CD8-positive, alpha-beta memory T cell (primary cell): ENCODE measurements at places on chromosomes 7 and 10.
A peak's percentile ranks its signal among the peaks of the same experiment; 100 is the strongest.

DNA sequence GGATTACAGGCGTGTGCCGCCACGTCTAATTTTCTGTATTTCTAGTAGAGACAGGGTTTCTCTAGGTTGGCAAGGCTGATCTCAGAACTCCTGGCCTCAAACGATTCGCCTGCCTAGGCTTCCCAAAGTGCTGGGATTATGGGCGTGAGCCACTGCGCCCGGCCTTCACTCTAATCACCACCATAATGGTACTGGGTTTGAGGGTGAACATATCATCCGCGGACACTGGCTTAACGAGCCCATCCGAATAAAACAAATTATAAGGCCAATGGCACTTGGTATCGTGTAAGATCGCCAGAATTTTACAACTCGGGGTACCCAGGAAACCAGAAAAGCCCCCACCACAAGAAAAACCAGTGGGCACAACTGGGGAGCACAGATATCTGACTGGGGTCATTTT is 580 bp downstream of the FAM200A start:
- no peak for DNase-seq

DNA sequence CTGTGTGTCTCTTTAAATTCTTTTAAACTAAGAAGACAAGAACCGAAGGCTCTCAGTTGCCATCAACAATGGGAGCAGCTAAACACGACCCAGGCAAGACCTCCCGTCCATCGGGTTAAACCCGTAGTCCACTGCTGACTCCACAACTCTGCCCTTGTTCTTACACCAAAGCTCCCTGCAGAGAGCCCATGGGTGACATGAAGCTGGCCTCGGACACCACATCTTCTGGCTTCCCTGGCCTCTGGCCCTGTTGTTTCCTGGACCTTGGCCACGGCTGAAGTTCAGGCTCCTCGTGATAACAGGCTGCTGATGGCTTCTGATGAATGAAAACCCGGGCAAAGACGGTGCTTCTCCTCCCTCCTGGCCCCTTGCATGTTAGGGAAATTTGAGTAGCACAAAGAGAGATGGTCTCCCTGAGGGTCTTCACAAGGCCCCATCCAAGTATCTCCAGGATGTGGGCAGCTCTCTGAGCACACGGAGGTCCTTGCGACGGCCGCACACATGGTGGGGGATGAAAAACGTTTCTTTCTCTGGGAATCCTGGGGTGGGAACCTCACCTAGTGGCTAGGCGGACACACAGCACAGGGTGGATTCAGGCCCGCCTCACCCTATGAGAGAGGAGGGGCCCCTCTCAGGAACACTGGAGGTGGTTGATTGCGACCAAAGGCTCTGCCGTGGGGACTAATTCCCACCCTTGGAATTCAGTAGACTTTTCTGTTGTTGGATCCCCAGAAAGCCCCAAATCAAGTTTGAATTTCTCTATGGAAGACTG is 271.1 kb downstream of the ADARB2 start:
- DNase-seq, result no peak

DNA sequence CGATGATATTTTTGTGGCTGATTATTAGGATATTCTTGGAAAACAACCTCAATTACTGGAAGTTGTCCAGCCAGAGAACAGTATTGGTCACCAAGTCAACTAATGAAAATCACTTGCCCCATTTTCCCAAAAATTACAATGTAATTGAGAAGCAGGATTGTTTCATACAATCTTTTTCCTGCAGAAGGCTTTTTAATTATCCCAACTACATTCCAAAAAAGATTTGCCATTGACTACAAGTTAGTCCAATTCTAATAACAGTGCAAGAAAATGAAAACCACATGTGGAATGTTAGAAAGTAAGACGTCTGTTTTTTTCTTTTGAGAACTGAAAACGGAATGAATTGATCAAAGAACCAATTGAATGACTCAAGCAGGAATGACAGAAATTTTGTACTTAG is 1195.8 kb downstream of the SORCS1 start:
- DNase-seq, result no peak

GRCh38 chr10:44460416-44460815 is 75.5 kb upstream of the CXCL12 start:
- DNase-seq, result no peak

DNA sequence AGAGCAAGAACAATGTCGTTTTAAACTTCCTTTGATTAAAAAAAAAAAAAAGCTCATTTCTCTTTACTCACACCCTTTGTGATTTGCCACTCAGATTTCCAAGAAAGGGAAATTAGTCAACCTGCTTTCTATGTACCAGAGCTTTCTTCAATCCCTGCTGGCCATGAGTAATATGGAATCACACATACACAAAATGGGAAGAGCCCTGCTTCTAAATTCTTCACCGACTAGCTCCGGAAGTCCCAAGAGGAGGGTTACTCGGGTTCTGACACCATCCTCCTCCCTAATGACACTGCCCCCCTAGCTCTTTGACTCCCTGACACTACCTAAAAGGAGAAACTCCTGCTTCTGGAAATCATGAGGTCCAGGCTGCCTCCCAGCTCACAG is 81.8 kb upstream of the SFMBT2 start:
- DNase-seq, result no peak

DNA sequence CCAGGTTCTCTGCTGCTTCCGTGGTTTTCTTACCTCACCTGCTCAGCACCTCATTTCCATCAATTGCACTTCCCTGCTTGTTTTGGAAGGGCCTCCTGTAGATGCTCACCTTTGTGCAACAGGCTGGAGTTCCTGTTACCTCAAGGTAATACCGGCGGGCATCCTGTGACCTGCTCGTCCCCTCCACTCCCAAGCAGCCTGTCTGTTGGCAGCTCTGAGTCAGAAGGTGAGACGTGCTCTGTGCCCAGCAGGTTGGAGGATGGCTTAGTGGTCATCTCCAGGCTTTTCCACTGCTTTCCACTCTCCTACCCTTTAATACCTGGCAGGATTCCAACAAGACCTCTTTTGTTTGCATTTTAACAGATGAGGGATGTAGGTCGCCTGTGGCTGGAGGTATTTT is 86.0 kb downstream of the CAMK1D start:
- no peak for DNase-seq

DNA sequence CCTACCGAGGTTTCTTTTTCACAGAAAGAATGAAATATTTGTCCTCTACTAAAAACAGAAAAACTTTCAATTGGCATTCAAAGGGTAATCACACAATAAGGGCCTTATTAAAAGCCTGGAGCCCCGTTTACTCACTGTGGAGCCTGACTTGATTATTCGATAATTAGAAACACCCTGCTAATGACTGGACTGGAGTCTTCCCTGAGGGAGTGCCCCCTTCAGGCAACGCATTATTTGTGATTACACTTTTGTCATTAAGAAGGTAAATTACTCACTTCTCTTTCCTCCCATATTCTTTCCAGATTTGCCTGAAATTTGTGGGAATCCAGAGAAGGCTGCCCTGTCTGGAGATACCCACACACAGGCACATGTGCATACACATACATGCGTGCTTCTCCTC is 444.2 kb upstream of the NPVF start:
- DNase-seq, result no peak

- DNase-seq, result no peak
Measured at GRCh38 chr7:91520645-91521044, 256.4 kb downstream of the FZD1 start.

- DNase-seq, result no peak
Measured at GRCh38 chr7:5283421-5284303, 919 bp downstream of the SLC29A4 start.

DNA sequence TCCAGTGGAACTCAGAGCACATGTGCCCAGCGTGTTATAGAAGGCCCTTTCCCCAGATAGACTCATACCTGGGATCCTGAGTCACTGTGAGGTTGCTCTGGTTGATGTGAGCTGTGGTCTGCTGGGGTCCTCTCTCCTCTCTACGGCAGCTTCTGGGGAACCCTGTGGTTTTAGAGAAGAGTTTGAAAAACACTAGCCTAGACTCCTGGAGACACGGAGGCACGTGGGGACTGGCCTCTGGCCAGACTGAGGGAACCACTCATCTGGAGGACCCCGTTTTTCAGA is 10.3 kb downstream of the ZNF775 start:
- no peak for DNase-seq

DNA sequence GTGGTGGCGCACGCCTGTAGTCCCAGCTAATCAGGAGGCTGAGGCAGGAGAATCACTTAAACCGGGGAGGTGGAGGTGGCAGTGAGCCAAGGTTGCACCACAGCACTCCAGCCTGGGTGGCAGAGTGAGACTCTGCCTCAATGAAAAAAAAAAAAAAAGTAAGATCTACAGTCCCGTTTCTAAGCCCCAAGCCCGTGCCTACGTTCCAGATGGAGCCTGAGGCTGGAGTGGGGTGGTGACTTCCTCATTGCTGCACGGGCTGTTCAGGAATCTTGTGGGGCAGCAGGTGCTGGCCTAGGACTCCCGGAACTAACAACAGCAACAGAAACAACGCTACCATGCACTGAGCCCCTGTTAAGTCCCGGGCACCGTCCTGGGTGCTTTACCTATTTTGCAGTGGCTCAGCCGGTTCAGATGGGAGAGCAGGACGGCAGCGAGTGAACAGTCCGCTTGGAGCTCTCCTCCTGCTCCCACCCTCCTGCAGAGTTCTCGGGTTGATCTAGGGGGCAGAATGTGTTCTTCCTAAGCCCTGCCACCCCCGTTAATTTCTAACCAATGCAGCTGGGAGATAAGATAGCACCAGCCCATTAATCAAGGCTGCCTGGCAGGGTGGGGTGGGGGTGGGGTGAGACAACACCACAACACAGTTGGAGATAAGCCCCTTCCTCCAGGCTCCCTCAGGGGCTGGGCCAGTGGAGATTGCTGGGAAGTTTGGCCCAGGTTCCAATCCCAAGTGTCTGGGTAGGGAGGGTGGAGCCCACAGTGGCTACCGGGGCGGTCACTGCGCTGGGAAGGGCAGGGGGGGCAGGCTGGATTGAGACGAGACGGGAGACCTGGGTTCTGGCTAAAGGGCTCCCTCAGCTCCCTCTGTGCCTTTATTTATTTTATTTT is 17.0 kb upstream of the SFRP5 start:
- no peak for DNase-seq

DNA sequence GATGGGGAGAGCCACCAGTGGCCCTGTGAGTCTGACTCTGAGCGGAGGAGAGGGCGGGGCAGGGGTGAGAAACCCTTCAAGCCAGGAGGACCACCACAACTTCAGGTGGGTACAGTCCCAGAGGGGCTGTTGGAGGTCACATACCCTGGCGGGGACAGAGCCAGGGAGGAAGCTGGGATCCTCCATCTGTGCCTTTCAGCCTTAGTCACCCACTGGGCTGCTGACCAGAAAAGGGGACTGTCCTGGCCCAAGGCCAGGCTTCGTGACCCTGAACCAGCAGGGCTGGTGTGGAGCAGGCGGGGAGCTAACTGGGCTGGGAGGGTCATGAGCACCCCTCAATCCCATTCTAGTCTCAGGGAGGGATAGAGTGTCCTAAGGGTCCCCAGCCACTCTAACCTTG is 1.5 kb upstream of the CALHM3 start:
- DNase-seq, result no peak

DNA sequence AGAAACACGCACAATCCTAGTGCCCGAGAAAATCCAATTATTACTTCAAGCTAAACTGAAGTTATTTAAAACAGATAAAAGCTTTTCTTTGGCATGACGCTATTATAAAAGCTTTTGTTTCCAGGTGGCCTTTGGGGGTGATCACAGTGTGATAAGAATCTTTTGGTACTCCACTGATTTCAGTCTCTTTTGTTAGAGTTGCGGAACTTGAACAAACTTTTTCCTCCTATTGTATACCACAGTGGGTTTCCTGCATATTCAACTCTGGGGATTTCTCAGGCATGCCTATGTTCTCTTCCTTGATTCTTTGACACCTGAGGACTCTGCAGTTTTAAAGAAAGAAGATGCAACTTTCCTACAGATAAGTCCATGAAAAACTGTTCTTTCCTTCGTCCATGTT is 99.7 kb upstream of the PITRM1 start:
- DNase-seq, result no peak

DNA sequence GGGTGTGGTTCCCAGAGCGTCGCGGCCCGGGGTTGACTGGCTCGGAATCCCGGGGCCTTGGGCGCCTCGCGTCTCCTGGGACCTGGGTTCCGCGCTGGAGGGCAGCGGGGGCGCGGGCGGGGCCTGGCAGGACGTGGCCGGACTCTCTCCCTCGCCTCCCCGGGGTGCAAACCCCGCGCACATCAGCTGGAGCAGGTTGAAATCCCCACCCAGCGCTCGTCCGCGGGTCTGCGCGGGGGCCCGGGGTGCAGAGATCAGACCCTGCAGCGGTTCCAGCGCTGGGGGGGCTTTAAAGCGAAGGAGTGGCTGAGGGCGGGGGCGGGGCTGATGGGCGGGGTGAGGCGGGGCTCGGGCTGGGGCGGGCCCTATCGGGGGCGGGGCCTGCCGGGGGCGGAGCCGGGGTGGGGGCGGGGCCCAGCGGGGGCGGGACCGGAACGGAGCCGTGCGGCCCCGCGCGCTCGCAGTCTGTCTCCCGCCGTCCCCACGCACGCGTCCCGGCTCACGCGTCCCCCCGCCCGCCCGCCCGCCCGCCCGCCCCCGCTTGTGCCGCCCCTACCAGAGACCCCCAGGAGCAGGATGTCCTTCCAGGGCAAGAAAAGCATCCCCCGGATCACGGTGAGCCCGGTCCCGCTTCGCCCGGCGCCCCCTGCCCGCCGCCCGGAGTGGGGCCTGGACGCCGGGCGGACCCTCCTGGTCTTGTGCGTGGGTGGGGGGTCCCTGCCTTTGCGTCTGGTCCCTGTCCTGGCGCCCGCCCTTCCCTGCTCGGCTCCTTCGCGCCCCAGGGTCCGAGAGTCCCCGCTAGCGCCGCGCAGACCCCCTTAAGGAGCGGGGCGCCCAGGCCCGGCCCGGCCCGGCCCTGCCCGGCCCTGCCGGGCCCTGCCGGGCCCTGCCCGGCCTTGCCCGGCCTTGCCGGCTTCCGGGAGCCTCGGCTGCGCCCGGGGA is at the start of gene DPYSL4:
TSS of gene DPYSL4 (plus strand) at position 461 of the 942 bp plus-strand sequence. CDS start at position 577, 116 bp downstream.
- peak; percentile 21 for DNase-seq

DNA sequence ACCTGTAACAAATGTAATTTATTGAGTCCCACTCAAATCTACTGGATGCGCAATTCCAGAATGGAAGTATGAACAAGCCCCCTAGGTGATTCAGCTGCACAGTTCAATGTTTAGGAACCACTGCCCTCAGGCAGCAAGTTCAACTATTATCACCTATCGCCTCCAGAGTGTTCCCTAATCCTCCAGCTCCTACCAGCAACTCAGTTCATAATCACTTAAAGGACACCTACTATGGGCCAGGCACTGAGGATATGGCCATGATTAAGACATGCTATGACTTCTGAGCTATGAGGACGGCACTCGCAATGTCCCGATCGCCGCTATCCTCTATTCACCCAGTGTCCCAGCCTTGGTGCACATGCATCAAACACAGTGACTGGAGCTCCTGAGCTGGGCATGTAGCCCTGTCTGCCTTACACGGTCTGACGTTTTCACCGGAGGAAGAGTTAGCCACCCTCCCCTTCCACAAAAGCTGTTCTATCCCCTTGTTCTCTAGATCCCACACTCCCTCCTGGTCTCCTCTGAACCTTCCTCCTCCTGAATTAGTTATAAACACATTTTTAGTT is 22.3 kb downstream of the RHEB start:
- DNase-seq, result no peak

DNA sequence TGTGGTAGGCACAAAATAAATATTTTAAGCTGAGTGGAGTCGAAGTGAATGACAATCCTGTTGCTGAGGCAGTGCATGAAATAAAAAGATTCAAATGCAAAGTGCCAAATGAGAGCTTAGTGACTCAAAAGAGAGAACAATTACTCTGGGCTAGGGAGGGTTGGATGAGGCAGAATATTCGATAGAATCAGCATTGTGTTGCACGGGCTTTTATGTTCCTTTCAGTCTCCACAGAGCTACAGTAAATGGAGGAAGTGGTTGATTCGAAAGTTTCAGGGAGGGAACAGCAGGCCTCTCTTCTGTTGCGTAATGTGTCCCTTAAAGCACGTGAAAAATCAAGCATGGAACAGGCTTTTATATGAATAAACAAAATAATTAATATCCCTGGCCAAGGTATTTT is 599.3 kb upstream of the CELF2 start:
- DNase-seq, result no peak

GRCh38 chr7:47556511-47557180 is 25.3 kb downstream of the TNS3 start:
- DNase-seq, result no peak
